Ascending aorta (tissue), 2 donors: ENCODE measurements at places on chromosomes 11 and 22. TPM values are rescaled to one million over a fixed set of nuclear protein-coding genes. Genes with fewer than 3 reads are reported as not detected.

Gene HBE1
- not detected for total RNA-seq

GRCh38 chr22:50675553-50676179 is 3.0 kb downstream of the SHANK3 start:
- H3K27ac ChIP-seq: no peak overlapping the region
- H3K4me3 ChIP-seq: peak overlapping the region; percentile 57
- H3K4me1 ChIP-seq: no peaks in the 10 kb centered on the region

- no peak overlapping the region for H3K4me3 ChIP-seq
- no peaks in the 10 kb centered on the region for H3K27me3 ChIP-seq
- DNase-seq: no peak
Measured at GRCh38 chr11:123292647-123293046, 97.6 kb upstream of the CLMP start.

Gene CHRNA10
- total RNA-seq: not detected

Gene TBX10
- total RNA-seq: not detected

GRCh38 chr11:25777343-25777742 is 554.6 kb upstream of the ANO3 start:
- H3K4me3 ChIP-seq: no peak overlapping the region
- H3K36me3 ChIP-seq: no peaks in the 10 kb centered on the region
- no peak overlapping the region for H3K27ac ChIP-seq
- DNase-seq: no peak
- no peaks in the 10 kb centered on the region for H3K4me1 ChIP-seq
- no peaks in the 10 kb centered on the region for H3K27me3 ChIP-seq

- no peak overlapping the region for H3K4me3 ChIP-seq
- no peaks in the 10 kb centered on the region for H3K4me1 ChIP-seq
- no peak for DNase-seq
- H3K27me3 ChIP-seq: no peaks in the 10 kb centered on the region
- H3K36me3 ChIP-seq: no peaks in the 10 kb centered on the region
- H3K27ac ChIP-seq: no peak overlapping the region
Measured at GRCh38 chr11:72132646-72133045, 2.9 kb upstream of the FOLR3 start.
